ENCODE measurements at places on chromosomes 2 and 18.

- DNase-seq = no peak
Observed at GRCh38 chr2:203279288-203279687, 40.5 kb downstream of the CYP20A1 start.

GRCh38 chr18:12306752-12307700, 1.0 kb upstream of the TUBB6 start:
- DNase-seq = no peak

GRCh38 chr2:102078773-102079172, 63.8 kb upstream of the IL1R1 start:
- no peak for DNase-seq

DNA sequence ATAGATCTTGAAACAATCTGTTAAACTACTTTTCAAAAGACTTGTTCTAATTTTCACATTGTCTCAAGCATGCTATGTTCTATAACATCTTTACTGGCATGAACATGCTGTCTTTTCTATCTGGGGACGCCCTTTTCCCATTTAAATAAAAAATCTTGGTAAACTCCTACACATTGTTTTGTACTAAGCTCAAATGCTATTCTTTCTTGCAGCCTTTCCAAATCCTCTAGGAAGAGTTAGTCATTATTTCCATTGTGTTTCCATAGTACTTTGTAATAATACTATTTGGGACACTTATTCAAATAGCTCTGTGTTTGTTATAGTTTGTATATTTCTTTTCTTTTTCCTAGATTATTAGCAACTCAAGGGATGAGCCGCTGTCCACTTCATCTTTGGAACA, 828.6 kb upstream of the FSHR start:
- no peak for DNase-seq

GRCh38 chr2:32856891-32857290, 89.9 kb upstream of the LTBP1 start:
- DNase-seq = no peak

DNA sequence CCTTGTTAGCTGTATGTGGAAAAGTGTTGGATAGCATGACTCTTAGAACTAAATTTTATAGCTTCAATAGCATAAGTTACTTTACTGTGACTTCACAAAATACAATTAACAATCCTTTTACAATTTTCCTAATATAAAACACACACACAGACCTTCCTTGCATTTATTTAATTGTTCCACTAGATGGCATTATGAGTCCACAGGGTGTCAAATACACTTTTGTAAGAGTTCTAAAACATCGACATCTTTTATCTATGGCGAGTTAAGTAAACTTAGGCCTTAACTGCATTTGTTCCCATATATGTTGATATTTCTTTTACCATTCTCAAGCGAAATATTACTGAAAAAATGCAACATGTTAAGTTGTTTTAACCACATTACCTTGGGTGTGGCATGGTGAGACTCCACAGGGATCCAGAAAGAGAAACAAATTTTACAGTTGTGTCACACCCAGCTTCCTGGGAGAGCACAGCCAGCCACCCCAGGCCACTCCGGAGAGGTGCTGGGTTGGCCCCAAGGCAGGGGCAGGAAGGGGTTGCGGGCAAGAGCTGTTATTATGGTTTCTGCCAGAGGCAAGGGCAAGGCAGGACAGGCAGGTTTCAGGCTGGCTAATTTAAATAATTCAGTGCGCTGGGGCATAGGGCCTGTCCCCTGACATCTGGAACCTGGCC, 312.4 kb upstream of the MC4R start:
- no peak for DNase-seq
